Pancreas (tissue), 10 donors: ENCODE measurements at places on chromosomes 4 and X. TPM values are rescaled to one million over a fixed set of nuclear protein-coding genes. Genes with fewer than 3 reads are reported as not detected.

GRCh38 chr4:181593703-181594102 is 649.5 kb upstream of the TENM3 start:
- DNase-seq = no peak

- DNase-seq = no peak
These were observed 57.4 kb downstream of the PSAPL1 start for GRCh38 chr4:7377223-7377865.

GRCh38 chr4:95027905-95028618 is 270.3 kb downstream of the BMPR1B start:
- DNase-seq = no peak

The HTRA3 gene
- total RNA-seq = 0.56 TPM

The FAM241A gene
- total RNA-seq = 0.51 TPM

The PPP4R3C gene
- total RNA-seq = not detected

The PLP2 gene
- 120 TPM for total RNA-seq

The CSAG1 gene
- not detected for total RNA-seq
